ENCODE measurements at places on chromosomes 2 and 18.

DNA sequence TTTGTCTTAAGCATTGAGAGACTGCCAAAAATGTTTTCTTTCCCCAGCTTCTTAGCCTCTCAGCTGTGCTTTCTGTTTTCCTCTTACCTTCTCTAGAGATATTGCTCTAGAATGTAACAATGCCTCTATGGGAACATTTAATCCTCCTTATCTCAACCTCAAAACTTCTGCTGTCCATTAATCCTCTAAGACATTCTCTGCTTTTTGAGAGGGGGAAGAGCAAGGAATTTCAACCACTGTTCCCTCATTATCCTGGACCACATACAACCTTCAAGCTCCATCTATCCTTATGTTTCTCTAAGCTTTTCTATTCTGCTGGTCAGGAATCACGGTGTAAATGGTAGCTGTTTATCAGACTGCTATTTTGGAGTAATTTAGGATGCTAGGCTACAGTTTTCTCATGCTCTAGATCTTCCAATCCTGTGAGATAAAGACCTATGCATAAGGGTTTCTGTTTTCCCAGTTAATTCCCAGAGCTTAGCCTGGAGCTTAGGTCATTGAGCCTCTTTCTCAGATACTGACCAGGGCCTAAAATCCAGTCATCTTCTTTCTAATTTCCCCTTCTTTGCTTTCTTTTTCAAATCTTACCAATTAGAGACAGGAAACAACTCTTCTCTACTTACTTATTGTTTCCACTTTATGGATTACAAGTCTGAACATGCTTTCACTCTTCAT is 282.0 kb downstream of the CALCRL start:
- DNase-seq: no peak

DNA sequence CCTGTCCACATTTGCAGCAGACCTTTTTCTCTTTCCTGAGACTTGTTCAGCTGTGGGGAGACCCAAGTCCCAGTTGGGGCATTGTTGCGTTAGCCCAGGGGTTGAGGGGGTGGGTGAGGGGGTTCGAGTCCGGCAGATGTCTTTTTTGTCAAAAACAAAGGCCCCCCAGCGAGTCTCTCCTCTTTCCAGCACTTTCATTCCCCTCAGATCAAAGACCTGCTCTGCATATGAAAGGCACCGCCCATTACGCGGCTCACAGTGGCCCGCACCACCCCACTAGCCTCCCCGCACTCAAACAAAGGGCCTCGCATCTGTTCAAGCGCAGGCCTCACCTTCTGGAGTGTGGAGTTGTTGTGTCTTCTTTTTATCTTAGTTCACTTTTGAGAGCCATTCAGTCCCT is 25.2 kb downstream of the TRABD2A start:
- no peak for DNase-seq

DNA sequence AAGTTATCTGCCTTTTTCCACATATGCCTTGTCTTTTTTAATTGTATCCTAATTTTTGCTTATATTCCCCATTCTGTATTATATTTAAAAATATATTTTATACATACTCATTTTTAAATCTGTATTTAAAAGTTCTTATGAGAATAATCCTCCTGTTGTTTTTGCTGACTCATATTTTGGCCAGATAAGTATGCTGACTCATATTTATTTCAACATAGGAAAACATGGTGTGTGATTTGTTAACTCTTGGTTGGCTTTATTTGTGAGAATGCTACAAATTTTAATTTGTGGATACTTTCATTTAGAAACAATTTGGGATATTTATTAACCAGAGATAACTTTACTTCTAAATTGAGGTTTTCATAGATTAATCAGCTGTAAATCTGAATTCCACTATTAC is 587.7 kb downstream of the CPS1 start:
- peak; percentile 62 for DNase-seq

GRCh38 chr2:238224356-238225035 is 15.3 kb downstream of the HES6 start:
- no peak for DNase-seq

DNA sequence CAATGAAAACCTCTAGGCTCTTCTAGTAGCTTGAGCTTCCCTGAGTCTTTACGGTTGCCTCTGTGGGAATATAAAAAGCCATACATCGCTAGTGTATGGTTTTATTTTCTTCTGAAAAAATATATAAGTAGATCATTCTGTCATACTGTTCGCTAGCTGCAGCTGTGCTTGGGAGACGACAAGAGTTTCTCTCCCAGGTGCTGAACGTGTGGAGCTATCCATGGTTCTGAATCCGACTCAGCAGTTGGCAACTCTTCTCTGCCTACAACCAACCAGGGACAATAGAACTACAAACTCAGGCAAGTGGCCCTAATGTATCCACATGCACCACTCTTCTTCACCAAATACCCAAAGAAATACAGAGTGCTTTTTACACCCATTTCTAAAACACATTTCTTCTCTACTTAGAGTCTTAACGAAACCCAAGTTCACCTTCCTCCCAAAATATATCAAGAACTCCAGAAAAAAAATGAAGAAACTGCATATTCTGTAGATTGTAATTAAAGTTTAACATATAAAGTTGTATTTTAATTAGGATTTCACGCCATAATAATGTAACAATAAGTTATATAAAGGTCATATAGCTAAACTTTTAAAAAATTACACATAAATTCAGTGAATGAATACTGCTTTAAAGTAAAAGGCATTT is 2.2 kb upstream of the KCNH7 start:
- DNase-seq: peak; percentile 31

DNA sequence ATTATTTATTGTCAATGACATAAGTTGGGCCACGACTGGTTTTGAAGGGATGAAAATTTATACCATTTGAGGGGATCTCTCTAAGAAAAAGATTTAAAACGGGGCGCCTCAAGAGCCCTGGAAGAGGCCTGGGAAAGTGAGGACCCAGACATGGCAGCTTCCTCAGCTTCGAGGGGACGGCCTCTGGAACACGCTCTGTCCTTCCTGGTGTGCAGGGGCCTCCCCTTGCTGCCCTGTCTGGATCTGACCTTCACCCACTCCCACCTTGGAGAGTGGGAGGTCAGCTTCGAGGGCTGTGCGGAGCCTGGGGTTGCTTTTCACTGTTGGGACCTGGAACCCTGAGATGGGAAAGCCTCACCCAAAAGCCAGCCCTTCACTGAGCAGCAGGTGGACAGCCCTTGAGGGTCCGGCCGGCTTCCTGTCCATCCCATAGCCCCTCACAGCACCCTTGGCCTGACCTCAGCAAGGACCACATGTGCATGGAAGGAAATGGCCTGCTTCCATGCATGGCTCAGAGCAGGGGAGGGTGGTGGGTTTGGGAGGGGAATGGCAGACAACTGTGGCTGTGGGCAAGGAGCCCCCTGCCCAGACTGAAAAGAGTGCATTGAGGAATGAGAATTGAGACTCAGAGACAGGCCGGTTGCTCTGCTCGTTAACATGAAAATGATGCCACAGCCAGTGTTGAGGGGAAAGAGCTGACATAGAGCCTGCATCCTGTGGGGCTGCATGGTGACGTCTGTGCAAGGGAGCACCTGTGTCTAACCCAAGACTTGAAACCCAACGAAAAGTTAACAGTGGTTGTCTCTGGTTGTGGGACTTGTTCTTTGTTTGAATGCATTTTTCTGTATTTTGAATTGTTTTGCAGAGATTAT is 16.3 kb downstream of the FBLN7 start:
- no peak for DNase-seq

DNA sequence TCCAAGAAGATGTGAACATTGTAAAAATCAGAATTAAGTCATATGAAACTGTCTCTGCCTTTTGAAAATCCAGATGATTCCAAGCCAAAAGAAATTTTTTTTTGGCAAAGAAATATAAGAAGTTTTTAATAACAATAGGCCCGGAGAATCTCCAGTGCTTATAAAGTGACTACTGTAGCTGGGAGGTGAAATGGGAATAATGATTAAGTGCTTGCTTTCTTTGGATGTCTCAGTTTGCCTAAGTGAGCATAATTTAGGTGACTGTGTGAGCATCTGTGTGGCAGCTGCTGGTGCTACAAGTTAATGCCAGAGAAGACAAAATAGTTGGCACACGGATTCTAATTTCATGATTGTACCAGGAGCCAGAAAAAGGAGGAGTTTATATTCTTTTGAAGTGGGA is 185.0 kb downstream of the LTBP1 start:
- DNase-seq: no peak

DNA sequence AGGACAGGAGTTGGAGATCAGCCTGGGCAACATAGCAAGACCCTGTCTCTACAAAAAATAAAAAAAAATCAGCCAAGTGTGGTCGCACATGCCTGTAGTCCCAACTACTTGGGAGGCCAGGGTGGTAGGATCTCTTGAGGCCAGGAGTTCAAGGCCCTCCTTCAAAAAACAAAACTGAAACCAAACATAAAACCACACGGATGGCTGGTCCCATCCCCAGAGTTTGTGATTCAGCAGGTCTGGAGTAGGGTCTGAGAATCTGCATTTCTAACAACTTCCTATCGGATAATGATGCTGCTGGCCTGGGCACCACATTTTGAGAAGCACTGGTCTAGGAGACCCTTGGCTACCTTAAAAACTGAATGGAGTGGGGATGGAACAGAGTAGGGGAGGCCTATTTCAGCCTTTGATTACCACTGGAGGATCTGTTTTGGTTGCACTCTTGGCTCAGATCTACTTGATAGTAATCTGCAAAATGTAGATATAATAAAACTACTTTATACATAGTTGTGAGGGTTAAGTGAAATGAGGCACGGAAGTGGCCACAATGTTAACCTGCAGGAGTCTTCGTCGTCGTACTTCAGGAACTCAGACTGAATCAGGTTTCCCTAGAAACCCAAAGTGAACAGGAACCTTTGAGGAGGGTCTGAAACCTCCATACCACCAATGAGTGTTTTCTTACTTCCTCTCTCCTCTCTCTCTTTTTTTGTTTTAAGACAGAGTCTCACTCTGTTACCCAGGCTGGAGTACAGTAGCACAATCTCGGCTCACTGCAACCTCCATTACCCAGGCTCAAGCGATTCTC is 25.5 kb upstream of the NFE2L2 start:
- DNase-seq: no peak

- DNase-seq: no peak
Measured at GRCh38 chr2:71224457-71224856, 2.4 kb downstream of the PAIP2B start.

DNA sequence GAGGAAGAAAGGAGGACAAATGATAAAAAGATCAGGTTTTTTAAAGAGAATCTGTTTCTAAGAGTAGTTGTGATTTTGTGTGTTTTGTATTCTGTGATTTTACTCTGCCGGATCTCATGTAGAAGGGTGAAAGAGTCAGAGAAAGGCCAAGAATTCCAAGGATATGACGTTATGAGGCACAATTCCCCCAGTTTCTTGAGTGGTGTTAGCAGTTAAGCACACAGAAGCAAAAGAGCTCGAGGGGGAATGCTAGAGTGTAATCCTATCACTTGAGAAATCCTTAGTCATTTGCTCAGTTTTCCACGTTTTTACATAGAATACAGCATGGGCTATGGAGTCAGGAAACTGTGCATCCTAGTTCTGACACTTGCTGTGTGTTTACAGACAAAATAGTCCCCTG is 34.8 kb downstream of the METTL4 start:
- DNase-seq: peak; percentile 31

DNA sequence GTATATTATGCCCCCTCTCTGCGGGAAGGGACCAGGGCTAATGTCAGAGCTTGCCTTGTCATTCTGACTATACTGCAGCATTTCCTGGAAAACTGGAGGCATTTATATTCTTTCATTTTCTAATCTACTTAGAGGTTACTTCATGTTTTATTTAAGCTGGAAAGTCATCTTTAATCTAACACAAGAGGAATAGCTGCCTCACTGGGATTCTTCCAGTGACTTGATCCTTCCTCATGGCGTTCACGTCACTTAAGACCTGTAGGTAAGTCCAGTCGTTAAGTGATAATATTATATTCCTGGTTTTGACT is 727.6 kb upstream of the DDX18 start:
- DNase-seq: no peak

DNA sequence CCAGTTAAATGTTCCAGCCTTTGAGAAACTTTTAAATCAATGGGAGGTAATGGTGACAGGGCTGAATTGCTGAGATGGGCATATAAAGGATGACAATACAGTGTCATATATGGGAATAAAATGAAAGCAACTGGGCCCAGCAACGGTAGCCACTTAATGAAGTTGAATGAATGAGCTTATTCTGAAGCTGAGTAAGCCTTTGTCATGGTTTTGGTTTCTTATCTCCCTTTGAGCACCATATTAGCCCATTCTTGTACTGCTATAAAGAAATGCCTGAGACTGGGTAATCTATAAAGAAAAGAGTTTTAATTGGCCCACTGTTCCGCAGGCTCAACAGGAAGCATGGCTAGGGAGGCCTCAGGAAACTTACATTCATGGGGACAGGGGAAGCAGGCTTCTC is 3.5 kb upstream of the THUMPD2 start:
- no peak for DNase-seq

DNA sequence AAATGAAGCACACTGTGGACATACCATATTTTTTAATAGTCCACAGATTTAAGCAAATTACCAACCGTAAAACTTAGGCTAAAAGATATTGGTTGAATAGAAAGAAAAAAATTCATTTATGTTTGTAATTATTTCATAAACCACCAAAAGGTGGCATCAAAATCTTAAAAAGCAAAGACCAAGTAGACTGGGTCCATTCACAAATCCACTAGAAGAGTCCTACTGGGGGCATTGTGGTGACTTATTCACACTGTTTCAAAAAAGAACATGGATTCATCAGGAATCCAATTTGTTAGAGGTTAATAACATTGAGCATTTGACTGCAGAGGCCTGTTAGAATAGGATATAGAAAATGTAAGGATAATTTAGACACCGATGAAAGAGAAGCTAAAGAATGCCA is 194.9 kb upstream of the KYNU start:
- DNase-seq: peak; percentile 36

DNA sequence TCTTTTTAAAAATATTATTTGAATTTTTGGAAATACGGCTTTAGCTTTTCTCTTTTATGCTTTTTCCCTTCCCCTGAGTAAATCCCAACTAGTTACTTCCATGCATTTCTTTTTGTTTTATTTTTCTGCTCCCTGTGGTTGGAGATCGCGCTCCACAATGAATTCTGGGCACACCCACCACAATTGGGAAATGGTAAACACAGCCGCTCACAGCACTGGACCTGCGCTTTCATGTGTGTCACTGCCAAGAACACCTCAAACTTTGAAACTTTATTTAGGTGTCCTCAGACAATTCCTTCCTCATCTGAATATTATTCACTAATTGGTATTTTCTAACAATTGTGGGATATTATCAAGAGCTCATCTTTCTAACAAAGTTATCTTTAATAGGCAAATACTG is 82.8 kb upstream of the TMEM18 start:
- DNase-seq: no peak
